ENCODE measurements at places on chromosomes 12 and 14.

- no peak for DNase-seq
These were observed 235.5 kb upstream of the PDE3A start for GRCh38 chr12:20132818-20133217.

DNA sequence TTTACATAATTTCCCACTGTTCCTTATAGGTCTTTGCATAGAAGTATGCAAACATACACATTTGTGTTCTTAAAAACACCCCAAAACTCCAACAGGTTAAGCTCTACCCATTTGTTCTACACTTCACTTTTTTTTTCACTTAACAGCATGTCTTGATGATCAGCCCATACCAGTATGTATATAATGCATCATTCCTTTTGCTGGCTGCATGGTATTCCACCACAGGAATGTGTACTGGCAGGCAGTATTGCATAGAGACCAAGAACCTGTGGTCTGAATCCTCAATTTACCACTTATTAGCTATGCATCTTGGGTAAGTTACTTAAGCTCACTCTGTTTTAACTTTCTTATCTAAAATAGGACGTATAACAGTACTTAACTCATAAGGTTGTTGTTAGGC lies 65.5 kb downstream of the SAMD4A start:
- DNase-seq = no peak

- DNase-seq = no peak
These were observed 141.4 kb downstream of the PHLDA1 start for GRCh38 chr12:75890141-75890540.

GRCh38 chr12:90250042-90250441 lies 541.4 kb upstream of the ATP2B1 start:
- DNase-seq = no peak
